Dermis microvascular lymphatic vessel endothelial cell (primary cell): ENCODE measurements at places on chromosomes 4 and X. TPM values are rescaled to one million over a fixed set of nuclear protein-coding genes. Genes with fewer than 3 reads are reported as not detected.

Gene WDR17
- total RNA-seq, result under 0.01 TPM in 2 replicates

Gene UCP1
- total RNA-seq, result not detected in 2 replicates

Gene CYTL1
- 41.8 and 46.0 TPM in 2 replicates for total RNA-seq

Gene SPANXA2
- not detected in 2 replicates for total RNA-seq

Gene HEPH
- total RNA-seq, result 4.1 and 8.3 TPM in 2 replicates

Gene TMSB4X
- total RNA-seq, result 15,061 and 18,385 TPM in 2 replicates

Gene H2BW2
- total RNA-seq, result not detected in 2 replicates

Gene MND1
- 0.76 and 2.7 TPM in 2 replicates for total RNA-seq
